ENCODE measurements at places on chromosomes 4 and X. TPM values are rescaled to one million over a fixed set of nuclear protein-coding genes. Genes with fewer than 3 reads are reported as not detected.

The CXorf38 gene
- 9.7 TPM for total RNA-seq

The TMEM156 gene
- 0.32 TPM for total RNA-seq

The RAB9B gene
- 4.1 TPM for total RNA-seq

The SORBS2 gene
- 41.8 TPM for total RNA-seq

The SPANXD gene
- total RNA-seq: not detected

The HELT gene
- total RNA-seq: not detected

DNA sequence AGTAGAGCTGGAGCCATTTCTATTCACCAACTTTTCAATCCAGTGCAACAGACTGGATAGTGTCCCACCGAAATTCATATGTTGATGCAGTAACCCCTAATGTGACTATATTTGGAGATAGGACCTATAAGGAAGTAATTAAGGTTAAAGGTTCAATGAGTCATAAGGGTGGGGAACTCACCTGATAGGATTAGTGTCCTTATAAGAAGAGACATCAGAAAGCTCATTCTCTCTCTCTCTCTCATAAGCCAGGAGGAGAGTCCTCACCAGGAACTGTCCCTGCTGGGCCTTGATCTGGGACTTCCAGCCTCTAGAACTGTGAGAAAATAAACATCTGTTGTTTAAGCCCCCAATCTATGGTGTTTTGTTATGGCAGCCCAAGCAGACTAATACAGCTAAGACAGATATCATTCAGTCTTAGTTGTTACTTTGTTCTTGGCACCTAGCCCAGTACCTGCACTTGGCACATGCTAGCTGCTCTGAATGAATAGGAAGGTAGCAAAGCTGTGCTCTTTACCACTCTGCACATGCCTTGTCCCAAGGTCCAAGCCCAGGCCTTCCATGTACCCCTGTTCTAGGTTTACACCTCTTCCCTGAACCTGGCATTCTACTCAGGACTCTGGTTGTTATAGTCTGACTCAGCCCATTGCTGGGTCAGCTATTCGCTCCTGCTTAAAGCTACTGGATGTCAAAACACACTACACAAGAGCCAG, 19.2 kb upstream of the BRS3 start:
- H3K27ac ChIP-seq: no peak overlapping the region
- DNase-seq: no peak
- no peaks in the 10 kb centered on the region for H3K36me3 ChIP-seq
- peaks cover 5% of the 10 kb centered on the region for H3K27me3 ChIP-seq
- no peaks in the 10 kb centered on the region for H3K4me1 ChIP-seq

DNA sequence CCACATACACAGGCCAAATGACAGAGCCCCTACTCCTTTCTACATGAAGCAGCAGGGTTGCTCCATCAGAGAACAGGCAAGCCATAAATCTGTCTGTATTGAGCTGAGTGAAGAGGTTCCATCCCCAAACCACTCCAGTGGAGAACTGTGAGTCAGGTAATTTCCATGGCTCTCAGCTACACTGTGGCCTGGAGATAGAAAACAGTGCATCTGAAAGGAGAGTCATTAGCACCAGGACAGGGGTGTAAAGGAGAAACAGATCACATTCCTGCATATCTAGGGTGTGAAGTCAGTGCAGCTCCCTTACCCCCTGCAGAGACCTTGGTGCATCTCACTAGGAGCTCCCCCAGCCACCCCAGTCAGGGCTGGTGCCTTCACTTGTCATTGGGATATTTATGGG, 314.7 kb downstream of the CHIC1 start:
- no peaks in the 10 kb centered on the region for H3K4me1 ChIP-seq
- H3K36me3 ChIP-seq: peaks cover 4% of the 10 kb centered on the region
- no peak overlapping the region for H3K27ac ChIP-seq
- H3K27me3 ChIP-seq: no peaks in the 10 kb centered on the region

- H3K36me3 ChIP-seq: peaks cover 1% of the 10 kb centered on the region
- H3K27me3 ChIP-seq: no peaks in the 10 kb centered on the region
- no peak for DNase-seq
- peaks cover 17% of the 10 kb centered on the region for H3K4me1 ChIP-seq
- H3K27ac ChIP-seq: no peak overlapping the region
These were observed 11.7 kb downstream of the CTAG1B start for GRCh38 chrX:154607370-154607769.

DNA sequence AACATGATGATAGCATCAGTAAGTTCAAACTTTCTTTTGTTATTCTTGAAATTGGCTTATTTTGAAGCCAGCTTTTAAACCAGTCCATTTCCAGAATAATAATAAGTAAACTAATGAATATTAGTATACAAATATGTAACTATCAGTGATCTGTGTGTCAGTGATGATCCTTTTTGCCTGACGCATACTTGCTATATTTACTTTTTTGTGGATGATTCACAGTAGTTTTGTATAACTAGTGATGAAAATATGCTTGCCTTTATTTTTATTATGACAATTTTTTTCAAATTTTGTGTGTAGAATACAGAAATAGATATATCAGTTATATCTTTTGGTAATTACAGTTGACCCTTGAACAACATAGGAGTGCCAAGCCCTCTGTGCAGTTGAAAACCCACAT, 49.5 kb downstream of the USP53 start:
- no peaks in the 10 kb centered on the region for H3K4me1 ChIP-seq

All from chondrocyte (in vitro differentiated cells).